ENCODE measurements at places on chromosomes 7 and 10. TPM values are rescaled to one million over a fixed set of nuclear protein-coding genes. Genes with fewer than 3 reads are reported as not detected.

RASSF4 gene
- polyA plus RNA-seq = 50.0 TPM

GRID2IP gene
- 0.46 TPM for polyA plus RNA-seq

MRLN gene
- 2.0 TPM for polyA plus RNA-seq

IFIT1B gene
- 0.07 TPM for polyA plus RNA-seq

TMEM236 gene
- 0.30 TPM for polyA plus RNA-seq

LEP gene
- polyA plus RNA-seq = 0.05 TPM

GPR85 gene
- 1.3 TPM for polyA plus RNA-seq

GDF2 gene
- polyA plus RNA-seq = 0.02 TPM

CALML5 gene
- polyA plus RNA-seq = 368 TPM

AGAP5 gene
- polyA plus RNA-seq = 9.0 TPM

PNLIPRP1 gene
- 0.02 TPM for polyA plus RNA-seq

GAD2 gene
- polyA plus RNA-seq = 0.05 TPM

CCDC172 gene
- polyA plus RNA-seq = 0.16 TPM

H2BK1 gene
- polyA plus RNA-seq = 0.25 TPM

KAZALD1 gene
- 2.3 TPM for polyA plus RNA-seq

SAMD9L gene
- 20.3 TPM for polyA plus RNA-seq

SLC39A12 gene
- 0.23 TPM for polyA plus RNA-seq

UBN2 gene
- 4.3 TPM for polyA plus RNA-seq

CDK1 gene
- polyA plus RNA-seq = 11.4 TPM

ZNF518A gene
- polyA plus RNA-seq = 15.8 TPM

PAPOLB gene
- polyA plus RNA-seq = 0.02 TPM

ACSL5 gene
- 15.9 TPM for polyA plus RNA-seq

ACTL6B gene
- polyA plus RNA-seq = 0.18 TPM

OR2A5 gene
- polyA plus RNA-seq = 0.02 TPM

CNPY4 gene
- polyA plus RNA-seq = 19.0 TPM

RTKN2 gene
- 6.2 TPM for polyA plus RNA-seq

ENTPD1 gene
- 8.2 TPM for polyA plus RNA-seq

PON1 gene
- polyA plus RNA-seq = 6.9 TPM

ASZ1 gene
- 0.09 TPM for polyA plus RNA-seq

TNS3 gene
- polyA plus RNA-seq = 6.2 TPM

GFRA1 gene
- 1.6 TPM for polyA plus RNA-seq

CCL24 gene
- 0.78 TPM for polyA plus RNA-seq

NAT16 gene
- polyA plus RNA-seq = not detected

WDFY4 gene
- polyA plus RNA-seq = 13.0 TPM

ACSM6 gene
- 0.96 TPM for polyA plus RNA-seq

HOXA3 gene
- polyA plus RNA-seq = 5.5 TPM
